ENCODE measurements at places on chromosomes 1 and 21. TPM values are rescaled to one million over a fixed set of nuclear protein-coding genes. Genes with fewer than 3 reads are reported as not detected.

The FGR gene
- 4.0 TPM for polyA plus RNA-seq

- H3K36me3 ChIP-seq = peaks cover 39% of the 10 kb centered on the region
- H3K27ac ChIP-seq = peak overlapping the region; percentile 15
- no peaks in the 10 kb centered on the region for H3K27me3 ChIP-seq
Measured at GRCh38 chr1:8370905-8371315, 53.0 kb downstream of the SLC45A1 start.

DNA sequence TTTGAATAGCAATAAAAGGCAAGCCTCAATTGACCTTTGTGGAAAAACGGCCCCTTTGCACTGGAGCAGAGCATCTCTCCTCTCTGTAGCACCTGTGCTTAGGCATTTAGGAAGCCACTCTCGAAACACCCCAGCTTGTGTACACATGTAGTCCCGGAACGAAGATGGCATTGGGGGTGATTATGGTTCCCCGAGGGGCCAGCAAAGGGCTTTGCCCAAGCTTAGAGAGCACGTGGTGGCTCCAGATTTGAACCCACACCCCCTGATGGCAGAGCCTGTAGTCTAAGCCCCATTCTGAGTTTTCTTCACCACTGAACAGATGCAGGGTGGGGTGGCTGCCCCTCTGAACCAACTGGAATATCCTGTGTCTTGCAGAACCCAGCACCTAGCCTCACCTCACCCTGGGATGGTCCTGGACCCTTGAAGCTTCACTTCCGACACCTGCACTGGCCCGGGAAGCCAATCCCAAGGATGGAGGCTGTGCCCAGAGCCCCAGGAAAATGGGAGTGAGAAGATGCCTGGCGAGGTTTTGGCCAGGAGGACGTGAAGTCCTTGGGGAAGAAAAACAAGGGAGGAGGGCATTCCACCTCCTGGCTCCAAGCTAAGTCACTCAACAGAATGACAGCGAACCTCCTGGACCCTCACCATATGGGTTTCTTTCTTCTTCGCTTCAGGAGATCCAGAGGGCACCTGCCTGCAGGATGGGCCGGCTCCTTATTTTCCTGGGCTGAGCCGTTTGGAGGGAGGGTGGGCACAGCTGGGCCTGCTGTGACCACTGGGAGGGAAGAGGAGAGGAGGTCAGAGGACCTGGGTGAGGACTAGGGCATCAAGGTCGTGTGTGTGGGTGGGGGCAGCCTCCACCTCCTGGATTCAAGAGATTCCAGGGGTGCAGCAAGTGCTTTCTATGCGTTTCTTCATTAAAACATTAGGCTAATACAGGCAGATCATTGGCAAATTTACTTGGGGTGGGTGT lies 37.7 kb downstream of the IGFN1 start:
- no peaks in the 10 kb centered on the region for H3K4me1 ChIP-seq

DNA sequence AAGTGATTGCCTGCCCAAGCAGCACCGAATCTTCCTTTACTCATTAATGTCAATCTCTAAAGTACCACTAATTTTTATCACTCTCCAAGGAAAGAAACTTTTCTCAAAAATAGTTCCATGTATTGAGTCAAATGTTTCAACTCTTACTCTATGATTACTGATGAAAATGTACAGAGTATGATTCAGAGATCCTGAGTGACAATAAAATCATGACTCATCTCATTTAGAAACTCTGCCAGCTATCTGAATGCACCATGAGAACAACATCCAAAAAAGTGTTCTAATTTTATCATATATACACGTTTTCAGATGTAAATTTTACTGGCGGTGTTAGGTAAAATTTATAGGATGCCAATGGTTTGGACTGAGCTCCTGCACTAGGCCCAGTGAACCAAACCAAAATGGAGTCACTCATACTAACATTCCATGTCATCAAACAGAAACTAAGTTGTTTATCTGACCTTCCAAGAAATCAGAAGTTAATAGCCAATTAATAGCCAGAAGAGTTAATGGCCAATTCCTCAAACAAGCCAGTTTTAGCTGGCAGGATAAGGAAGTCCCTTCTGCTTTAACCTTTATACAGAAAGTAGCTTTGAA lies 22.6 kb downstream of the PLPPR5 start:
- no peaks in the 10 kb centered on the region for H3K27me3 ChIP-seq
- no peaks in the 10 kb centered on the region for H3K36me3 ChIP-seq
- no peaks in the 10 kb centered on the region for H3K4me1 ChIP-seq
- no peak overlapping the region for H3K4me3 ChIP-seq
- H3K27ac ChIP-seq = no peak overlapping the region

- no peak overlapping the region for H3K4me3 ChIP-seq
- no peak for DNase-seq
- H3K27ac ChIP-seq = no peak overlapping the region
- no peaks in the 10 kb centered on the region for H3K36me3 ChIP-seq
- no peaks in the 10 kb centered on the region for H3K4me1 ChIP-seq
Measured at GRCh38 chr1:229396585-229397206, 37.2 kb downstream of the ACTA1 start.

DNA sequence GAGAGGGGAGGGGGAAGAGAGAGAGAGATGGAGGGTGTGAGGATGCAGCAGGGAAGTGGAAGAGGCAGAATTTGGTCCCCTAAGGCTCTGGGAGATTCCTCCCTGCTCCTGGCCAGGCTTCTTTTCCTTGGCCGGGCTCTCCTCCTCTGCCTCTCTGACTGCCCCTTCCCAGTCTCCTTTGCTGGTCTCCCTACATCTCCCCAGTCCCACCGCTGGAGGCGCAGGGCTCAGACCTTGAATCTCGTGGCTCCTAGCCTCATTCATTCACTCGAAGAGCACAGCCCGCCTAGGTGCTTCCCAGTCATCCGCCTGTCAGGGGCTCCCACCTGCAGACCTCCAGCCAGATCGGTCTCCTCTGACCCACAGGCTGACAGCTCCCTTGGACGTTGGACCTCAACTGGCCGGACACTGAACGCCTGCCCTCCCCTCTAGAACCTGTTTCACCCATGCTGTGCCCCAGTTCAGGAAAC lies 76.5 kb downstream of the VWA5B1 start:
- peak; percentile 40 for DNase-seq
- no peak overlapping the region for H3K4me3 ChIP-seq
- H3K27me3 ChIP-seq = peaks cover 87% of the 10 kb centered on the region
- no peaks in the 10 kb centered on the region for H3K36me3 ChIP-seq
- no peak overlapping the region for H3K27ac ChIP-seq

- H3K27ac ChIP-seq = no peak overlapping the region
- DNase-seq = no peak
- H3K4me3 ChIP-seq = no peak overlapping the region
- no peaks in the 10 kb centered on the region for H3K4me1 ChIP-seq
- no peaks in the 10 kb centered on the region for H3K27me3 ChIP-seq
- no peaks in the 10 kb centered on the region for H3K36me3 ChIP-seq
Measured at GRCh38 chr1:90671251-90671650, 45.9 kb downstream of the BARHL2 start.

DNA sequence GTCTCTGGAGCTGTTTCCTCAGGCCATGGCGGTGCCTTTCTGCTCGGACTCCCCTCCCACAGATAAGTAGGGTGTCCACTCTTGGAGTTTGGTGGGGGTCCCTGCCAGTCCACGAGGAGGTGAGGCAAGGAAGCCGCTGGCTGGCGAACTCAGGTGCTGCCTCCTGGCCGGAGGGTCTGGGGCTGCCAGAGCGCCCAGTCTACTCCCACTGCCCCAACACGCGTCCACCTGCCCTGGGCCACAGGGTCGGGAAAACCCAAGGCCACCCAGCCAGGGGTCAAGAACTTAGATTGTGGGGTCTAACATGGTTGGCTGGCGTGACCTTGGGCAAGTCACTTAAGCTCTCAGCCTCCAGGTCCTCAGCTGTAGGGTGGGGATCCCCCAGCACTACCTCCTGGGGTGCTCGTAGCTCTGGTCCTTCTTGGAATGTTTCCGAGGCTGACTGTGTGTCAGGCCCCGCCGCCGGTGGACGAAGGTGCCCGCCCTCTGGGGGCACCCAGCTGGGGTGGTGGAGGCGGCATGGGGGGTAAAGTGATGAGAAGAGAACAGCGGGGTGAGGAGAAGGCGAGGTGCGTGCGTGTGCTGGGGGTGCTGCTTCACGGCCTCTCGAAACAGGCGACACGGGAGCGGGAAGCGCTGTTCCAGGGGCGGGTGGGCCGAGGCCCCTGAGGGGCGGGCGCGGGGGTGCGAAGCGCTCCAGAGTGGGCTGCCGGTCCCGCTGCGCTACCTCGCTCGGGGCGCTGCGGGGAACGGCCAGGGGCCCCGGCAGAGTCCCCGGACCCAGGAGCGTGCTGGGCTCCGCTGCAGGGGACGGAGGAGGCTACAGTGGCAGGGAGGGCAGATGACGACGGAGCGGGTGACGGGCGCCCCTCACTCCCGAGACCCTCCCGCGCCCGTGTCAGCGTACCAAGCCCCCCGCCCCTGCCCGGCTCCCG lies 1.2 kb downstream of the SH2D5 start:
- H3K27ac ChIP-seq = no peak overlapping the region
- H3K4me1 ChIP-seq = peaks cover 16% of the 10 kb centered on the region
- DNase-seq = no peak
- H3K27me3 ChIP-seq = peaks cover 54% of the 10 kb centered on the region
- no peaks in the 10 kb centered on the region for H3K36me3 ChIP-seq
- H3K4me3 ChIP-seq = peak overlapping the region; percentile 28

DNA sequence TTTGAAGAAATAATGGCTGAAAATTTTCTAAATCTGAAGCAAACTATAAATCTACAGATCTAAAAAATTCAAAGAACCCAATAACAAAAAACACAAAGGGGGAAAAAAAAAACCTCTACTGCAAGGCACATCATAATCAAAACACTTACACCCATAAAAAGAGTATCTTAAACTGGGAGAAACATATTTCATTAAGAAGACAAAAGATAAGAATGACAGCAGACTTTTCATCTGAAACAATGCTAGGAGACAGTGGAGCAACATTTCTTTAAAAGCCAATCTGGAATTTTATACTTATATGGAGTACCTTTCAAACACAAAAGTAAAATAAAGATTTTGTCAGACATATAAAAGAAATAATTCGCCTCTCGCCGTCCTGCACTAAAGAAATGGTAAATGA lies 49.1 kb downstream of the COP1 start:
- no peaks in the 10 kb centered on the region for H3K27me3 ChIP-seq
- H3K27ac ChIP-seq = no peak overlapping the region
- no peaks in the 10 kb centered on the region for H3K4me1 ChIP-seq

The ARHGAP29 gene
- 10.7 TPM for polyA plus RNA-seq
